Stimulated activated CD4-positive, alpha-beta T cell treated with anti-CD3 and anti-CD28 coated beads, Interleukin-12 subunit alpha, Interleukin-12 subunit beta, amount 100 ng/mL, for 4 hours (primary cell): ENCODE measurements at places on chromosomes 6 and 20.

GRCh38 chr20:51196991-51197651 is 174.2 kb upstream of the KCNG1 start:
- DNase-seq: no peak

- DNase-seq: no peak
These were observed 35.9 kb upstream of the RAB23 start for GRCh38 chr6:57257911-57258541.

- no peak for DNase-seq
These were observed 231.0 kb downstream of the SMOC2 start for GRCh38 chr6:168671863-168672546.

GRCh38 chr6:48281217-48281616 is 170.2 kb upstream of the PTCHD4 start:
- DNase-seq: no peak

GRCh38 chr6:137820425-137820824 is 46.6 kb upstream of the TNFAIP3 start:
- no peak for DNase-seq

DNA sequence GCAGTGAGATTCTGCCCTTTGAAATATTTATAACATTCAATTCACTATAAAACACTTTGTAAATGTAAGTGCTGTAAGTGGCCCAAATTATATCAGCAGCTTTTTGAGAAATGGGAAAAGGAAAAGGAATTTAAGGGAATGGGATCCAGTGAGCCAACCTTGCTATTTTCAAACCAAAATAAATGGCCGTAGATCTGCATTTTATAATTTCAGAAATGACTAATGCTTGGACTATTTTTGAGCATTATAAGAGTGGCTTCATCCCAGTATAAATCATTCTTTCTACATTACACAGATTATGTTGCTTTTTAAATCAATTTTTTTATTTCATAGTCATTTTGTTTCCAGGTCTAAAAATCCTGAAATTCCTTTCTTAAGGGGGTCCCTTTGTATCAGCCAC is 49.2 kb downstream of the ANKRD6 start:
- no peak for DNase-seq

DNA sequence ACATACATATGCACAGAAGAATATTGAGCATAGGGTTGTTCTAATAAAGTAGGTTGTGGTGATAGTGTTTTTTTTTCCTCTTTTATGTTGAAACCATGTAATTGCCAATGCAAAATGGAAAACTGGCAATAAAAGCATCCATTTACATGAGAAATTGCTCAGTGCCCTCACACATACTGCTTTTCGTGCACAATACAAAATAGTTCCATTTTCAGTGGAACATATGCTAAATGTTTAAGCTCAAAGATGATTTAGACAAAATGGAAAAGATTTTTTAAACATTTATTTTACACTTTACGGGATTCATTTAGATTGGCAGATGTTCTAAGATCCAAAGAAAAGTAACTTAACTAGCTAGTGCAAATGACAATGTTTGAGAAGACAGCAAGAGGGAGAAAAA is 678.1 kb upstream of the MANEA start:
- DNase-seq: no peak

GRCh38 chr6:41036186-41036585 is 2.8 kb downstream of the UNC5CL start:
- DNase-seq: no peak

- DNase-seq: no peak
These were observed at the start of gene HMGCLL1 for GRCh38 chr6:55578537-55579363. Gene HMGCLL1 (minus strand): TSS chr6:55579192. CDS start chr6:55579055, 137 bp downstream.
